ENCODE measurements at places on chromosomes 2 and 18. TPM values are rescaled to one million over a fixed set of nuclear protein-coding genes. Genes with fewer than 3 reads are reported as not detected.
A peak's percentile ranks its signal among the peaks of the same experiment; 100 is the strongest.

DNA sequence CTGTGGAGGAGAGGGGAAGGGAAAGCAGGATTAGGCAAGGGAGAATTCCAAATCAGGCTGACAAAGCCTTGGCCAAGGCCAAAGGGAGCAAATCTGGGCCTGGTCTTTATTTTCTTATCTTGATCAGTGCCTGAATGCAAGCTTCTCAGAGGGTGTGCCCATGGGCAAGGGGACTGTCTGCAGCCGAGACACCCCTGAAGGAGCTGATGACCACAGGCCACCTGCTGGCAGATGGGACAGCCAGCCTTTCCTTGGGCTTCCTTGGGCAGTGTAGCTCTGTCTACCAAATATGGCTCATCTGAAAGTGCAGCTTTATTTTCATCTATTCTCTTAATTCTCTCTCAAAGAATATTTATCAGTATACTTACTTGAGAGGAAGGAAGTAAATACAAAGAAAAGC lies 117.0 kb downstream of the PKP4 start:
- H3K27ac ChIP-seq = no peak overlapping the region
- no peaks in the 10 kb centered on the region for H3K36me3 ChIP-seq
- no peaks in the 10 kb centered on the region for H3K27me3 ChIP-seq
- no peak overlapping the region for H3K4me3 ChIP-seq

GRCh38 chr2:239226677-239227581 lies 173.9 kb downstream of the HDAC4 start:
- DNase-seq = no peak
- no peak overlapping the region for H3K4me3 ChIP-seq
- H3K27ac ChIP-seq = peak overlapping the region; percentile 40
- H3K4me1 ChIP-seq = peaks cover 22% of the 10 kb centered on the region
- H3K27me3 ChIP-seq = no peaks in the 10 kb centered on the region
- H3K36me3 ChIP-seq = no peaks in the 10 kb centered on the region

DNA sequence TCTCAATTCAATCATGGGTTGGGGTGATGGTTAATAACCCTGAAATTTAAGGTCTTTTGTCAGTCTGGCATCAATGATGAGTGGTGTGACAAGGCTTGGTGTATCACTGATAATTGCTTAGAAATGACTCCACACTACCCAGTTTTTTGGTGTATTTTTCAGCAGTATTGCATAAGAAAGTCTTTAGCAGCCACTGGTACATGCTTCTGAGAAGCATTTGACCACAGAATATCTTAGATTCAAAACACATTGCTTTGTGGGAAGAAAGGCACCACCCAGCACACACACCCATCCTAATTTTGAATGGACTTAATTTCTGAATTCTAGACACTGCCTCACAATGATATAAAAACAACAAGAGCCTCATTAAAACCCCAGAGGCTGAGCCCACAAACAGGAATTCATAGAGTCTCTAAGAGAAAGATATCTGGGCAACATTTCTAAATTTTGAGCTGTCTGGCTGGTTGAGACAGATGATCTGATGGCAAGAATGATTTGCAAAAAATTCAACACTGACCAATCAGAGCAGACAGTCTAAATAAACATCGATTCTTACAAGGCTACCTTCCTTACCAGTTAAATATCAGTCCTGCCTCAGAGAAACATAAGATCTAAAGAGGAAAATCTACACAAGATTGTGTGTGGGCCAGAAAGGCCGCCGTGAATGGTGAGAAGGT lies 114.7 kb upstream of the CYP1B1 start:
- no peaks in the 10 kb centered on the region for H3K36me3 ChIP-seq
- no peak overlapping the region for H3K27ac ChIP-seq
- no peak overlapping the region for H3K4me3 ChIP-seq
- no peaks in the 10 kb centered on the region for H3K27me3 ChIP-seq
- no peak for DNase-seq
- H3K4me1 ChIP-seq = no peaks in the 10 kb centered on the region

- H3K4me3 ChIP-seq = no peak overlapping the region
- no peak overlapping the region for H3K27ac ChIP-seq
- DNase-seq = no peak
- H3K4me1 ChIP-seq = no peaks in the 10 kb centered on the region
Observed at GRCh38 chr2:120299561-120299960, 46.4 kb upstream of the INHBB start.

GRCh38 chr2:216793386-216793785 lies 66.5 kb downstream of the TNP1 start:
- no peak overlapping the region for H3K27ac ChIP-seq
- no peaks in the 10 kb centered on the region for H3K36me3 ChIP-seq
- no peak for DNase-seq

GRCh38 chr18:57921708-57922107 lies 118.6 kb upstream of the ATP8B1 start:
- H3K4me3 ChIP-seq = no peak overlapping the region
- DNase-seq = no peak
- H3K27ac ChIP-seq = no peak overlapping the region

GRCh38 chr2:174059884-174060244 lies 94.7 kb upstream of the SP3 start:
- no peaks in the 10 kb centered on the region for H3K4me1 ChIP-seq
- DNase-seq = no peak
- no peak overlapping the region for H3K4me3 ChIP-seq
- no peak overlapping the region for H3K27ac ChIP-seq
- no peaks in the 10 kb centered on the region for H3K27me3 ChIP-seq

DNA sequence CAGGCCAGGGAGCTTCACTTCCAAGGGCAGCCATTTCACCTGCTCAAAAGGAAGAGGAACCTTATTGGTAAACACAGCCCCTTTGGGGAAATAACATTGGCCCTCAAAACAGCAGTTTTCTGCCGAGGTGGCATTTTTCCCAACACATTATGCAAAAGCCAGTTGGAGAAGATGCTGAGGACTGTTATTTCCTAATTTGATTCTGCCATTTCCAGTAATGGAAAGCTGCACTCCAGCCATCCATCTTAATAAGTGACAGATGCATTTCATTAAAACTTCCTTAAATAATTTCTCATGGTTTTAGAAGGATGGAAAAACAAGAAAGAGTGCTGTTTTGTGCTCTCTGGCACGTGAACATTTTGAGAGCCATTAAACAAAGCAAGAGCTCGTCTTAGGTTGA lies 55.9 kb upstream of the ALK start:
- H3K27ac ChIP-seq = no peak overlapping the region
- H3K27me3 ChIP-seq = no peaks in the 10 kb centered on the region
- DNase-seq = no peak
- no peaks in the 10 kb centered on the region for H3K4me1 ChIP-seq

DNA sequence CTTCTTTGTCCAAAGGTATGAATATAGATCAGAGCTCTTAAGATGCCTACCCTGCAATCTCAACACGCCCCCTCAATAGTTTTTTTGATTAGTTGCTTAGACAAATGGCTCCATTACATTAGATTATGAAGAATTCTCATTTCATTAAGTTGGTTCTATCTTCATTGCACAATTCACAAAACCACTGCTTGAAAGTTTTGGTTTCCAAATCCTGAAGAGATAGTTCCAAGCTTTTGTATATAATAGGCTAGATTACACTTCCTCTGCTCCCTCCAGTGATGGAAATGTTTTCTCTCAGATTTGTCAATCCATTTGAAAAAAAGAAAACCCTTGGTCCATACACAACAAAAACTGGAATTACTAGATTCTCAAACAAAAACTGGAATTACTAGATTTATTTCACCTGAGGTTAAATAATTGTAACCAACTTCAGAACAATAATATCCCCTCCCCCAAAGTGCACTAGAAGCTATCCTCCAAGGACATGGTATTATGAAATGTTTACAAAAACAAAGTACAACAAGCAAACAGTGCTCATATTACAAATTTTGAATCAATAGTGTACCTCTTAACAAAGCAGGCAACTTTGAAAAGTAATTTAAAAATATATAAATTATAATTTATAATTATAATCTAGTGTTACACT lies 6.8 kb upstream of the TLK1 start:
- no peaks in the 10 kb centered on the region for H3K27me3 ChIP-seq
- no peaks in the 10 kb centered on the region for H3K36me3 ChIP-seq
- no peak for DNase-seq

DNA sequence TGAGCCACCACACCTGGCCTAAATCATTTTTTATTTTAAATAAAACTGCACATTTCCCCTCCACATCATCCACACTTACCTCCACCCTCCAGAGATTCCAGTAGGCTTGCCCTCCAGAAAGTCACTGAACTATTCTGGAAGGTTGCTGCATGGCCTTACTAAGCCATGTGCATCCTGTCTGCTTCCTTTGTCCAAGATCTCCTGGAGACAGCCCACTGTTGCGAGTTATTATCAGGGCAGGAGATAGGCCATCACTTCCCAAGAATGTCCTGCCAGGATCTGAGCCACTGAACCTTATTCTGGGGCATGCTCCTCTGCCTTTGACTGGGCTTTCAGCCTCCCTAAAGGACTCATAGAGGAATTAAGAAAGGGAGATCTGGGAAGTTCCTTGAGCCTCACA lies 26.8 kb downstream of the CCDC68 start:
- no peaks in the 10 kb centered on the region for H3K27me3 ChIP-seq
- no peaks in the 10 kb centered on the region for H3K4me1 ChIP-seq
- no peaks in the 10 kb centered on the region for H3K36me3 ChIP-seq
- DNase-seq = no peak

GRCh38 chr18:22623513-22623912 lies 205.8 kb upstream of the CTAGE1 start:
- H3K4me1 ChIP-seq = no peaks in the 10 kb centered on the region
- H3K36me3 ChIP-seq = no peaks in the 10 kb centered on the region
- no peak for DNase-seq
- H3K27ac ChIP-seq = no peak overlapping the region
- no peak overlapping the region for H3K4me3 ChIP-seq
- no peaks in the 10 kb centered on the region for H3K27me3 ChIP-seq

DNA sequence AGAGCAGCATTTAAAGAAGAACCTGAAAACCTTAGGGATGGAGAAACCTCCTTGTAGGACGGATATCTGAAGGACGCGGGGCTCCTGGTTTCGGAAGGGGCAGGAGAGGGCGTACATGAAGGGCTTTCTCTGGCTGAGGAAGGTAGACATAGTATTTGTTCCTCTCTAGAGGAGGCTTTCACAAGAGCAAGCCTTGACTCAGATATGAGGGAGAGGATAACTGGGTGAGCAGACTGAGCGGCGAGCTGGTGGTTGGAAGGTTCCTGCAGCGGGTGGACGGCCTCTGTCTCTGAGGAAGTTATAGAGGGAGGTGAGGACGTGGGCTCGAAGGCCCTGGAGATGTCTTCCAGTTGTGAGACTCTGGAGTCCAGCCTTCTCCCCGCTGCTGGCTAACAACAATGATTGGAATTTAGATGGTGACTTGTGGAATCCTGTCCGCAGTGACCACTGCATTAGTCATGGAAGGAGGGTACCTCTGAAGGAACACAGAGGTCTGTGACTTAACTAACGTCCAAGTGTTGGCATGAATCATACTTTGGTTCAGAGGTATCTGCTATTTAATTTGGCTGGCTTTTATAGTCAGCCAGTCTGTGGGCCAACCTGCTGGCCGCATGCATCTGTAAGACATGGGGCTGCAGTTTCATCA lies 80.9 kb downstream of the ASAP2 start:
- no peaks in the 10 kb centered on the region for H3K4me1 ChIP-seq
- H3K4me3 ChIP-seq = no peak overlapping the region
- no peaks in the 10 kb centered on the region for H3K27me3 ChIP-seq
- DNase-seq = no peak
- H3K27ac ChIP-seq = no peak overlapping the region

GRCh38 chr18:53698907-53699306 lies 525.6 kb downstream of the MBD2 start:
- H3K36me3 ChIP-seq = no peaks in the 10 kb centered on the region
- no peak overlapping the region for H3K27ac ChIP-seq
- no peak overlapping the region for H3K4me3 ChIP-seq
- H3K27me3 ChIP-seq = no peaks in the 10 kb centered on the region
- no peaks in the 10 kb centered on the region for H3K4me1 ChIP-seq

DNA sequence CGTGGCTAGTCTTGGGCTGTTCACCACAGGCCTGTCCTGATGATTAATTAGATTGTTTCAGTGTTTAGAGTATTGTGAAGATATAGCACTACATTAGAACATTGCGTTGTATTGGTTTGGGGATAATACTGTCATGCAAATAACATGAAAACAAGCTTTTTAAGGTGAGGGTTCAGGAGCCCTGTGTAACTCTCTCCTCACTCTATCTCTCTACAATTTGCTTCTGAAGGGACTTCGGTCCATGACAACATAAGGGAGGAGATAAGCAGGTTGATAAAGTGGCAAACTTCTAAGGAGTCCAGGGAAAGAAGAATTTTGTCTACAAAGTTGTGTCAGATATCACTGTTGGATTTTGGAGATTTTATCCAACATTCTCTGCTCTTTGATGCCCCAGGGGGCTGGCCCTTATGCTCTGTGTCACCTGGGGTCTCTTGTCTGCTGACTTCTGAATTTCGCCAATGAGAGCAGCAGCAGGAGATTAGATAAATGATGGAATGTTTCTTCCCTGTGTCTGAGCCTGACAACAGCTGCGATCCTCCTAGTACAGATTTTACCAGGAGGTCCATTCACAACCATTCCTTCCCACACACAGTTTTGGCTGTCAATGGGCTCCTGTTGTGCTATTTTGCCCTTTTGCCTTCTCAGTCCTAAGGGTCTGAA lies 3.3 kb downstream of the TNP1 start:
- DNase-seq = no peak
- no peaks in the 10 kb centered on the region for H3K27me3 ChIP-seq
- H3K4me1 ChIP-seq = no peaks in the 10 kb centered on the region
- H3K27ac ChIP-seq = no peak overlapping the region
- H3K36me3 ChIP-seq = no peaks in the 10 kb centered on the region
- no peak overlapping the region for H3K4me3 ChIP-seq

C2orf66 gene
- total RNA-seq = 0.32 TPM

ILKAP gene
- total RNA-seq = 33.6 TPM

RGPD4 gene
- 0.17 TPM for total RNA-seq

PARD3B gene
- total RNA-seq = 25.0 TPM

LIMS2 gene
- 63.2 TPM for total RNA-seq

CFAP65 gene
- not detected for total RNA-seq
